Neuronal stem cell (in vitro differentiated cells): ENCODE measurements at places on chromosomes 13 and 19.
A peak's percentile ranks its signal among the peaks of the same experiment; 100 is the strongest.

DNA sequence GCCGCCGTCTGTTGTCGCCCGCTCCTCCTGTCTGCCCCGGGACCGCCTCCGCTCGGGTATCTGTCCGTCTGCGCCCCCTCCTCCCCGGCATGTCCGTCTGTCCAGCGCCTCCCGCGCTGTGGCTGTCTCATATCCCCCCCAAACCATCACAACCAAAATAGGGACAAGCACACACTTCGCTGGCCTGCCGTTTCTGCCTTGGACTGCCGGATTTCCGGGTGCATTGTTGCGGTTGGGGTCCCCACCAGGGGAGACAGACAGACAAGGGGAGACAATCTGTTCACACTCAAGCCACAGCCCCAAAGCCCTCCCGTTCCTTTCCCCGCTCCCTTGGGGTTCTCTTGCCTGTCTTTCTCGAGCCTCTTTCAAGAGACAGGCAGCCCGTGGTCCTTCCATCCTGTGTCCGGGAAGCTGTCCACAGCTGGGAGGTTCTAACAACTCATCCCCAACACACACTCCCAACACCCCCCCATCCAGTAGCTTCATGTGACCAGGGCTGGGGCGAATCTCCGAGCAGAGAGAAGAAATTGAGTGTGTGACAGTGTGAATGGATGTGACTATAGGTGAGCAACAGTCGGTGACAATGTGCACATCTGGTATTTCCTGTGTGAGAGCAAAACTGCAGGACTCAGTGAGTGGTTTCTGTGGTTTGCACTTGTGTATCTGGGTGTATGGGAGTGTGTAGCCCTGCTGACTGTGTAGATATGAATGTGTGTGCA, 16.5 kb upstream of the FOSB start:
- DNase-seq: no peak

DNA sequence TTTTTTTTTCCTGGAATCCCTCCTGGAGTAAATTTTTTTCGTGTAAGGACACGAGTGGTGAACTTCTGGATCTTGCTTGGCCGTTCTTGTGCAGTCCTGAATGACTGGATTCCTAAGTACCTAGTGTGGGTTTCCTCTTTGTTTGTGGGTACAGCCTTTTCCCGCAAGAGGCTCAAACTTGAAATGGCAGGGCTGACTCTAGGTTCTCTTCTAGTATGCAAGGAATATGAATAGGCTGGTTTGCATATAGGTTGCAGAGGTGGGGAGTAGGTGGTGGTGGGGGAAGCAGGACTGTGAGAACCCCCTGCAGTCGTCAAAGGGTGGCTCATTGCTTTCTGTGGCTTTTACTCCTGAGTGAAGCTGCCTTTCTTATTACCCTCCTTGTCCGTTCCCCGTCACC, 13.6 kb downstream of the UBAC2 start:
- DNase-seq: no peak

- DNase-seq: no peak
Measured at GRCh38 chr19:4060621-4061177, 6.0 kb downstream of the ZBTB7A start.

GRCh38 chr19:14440049-14440448, 6.9 kb downstream of the PKN1 start:
- no peak for DNase-seq

- DNase-seq: no peak
Measured at GRCh38 chr13:28434926-28435325, 60.0 kb downstream of the FLT1 start.

- no peak for DNase-seq
Measured at GRCh38 chr19:39810424-39810823, 23.5 kb downstream of the DYRK1B start.

- DNase-seq: no peak
Measured at GRCh38 chr19:4702764-4703163, 20.9 kb downstream of the DPP9 start.

- no peak for DNase-seq
Measured at GRCh38 chr19:55552206-55552605, 6.9 kb upstream of the SBK3 start.

DNA sequence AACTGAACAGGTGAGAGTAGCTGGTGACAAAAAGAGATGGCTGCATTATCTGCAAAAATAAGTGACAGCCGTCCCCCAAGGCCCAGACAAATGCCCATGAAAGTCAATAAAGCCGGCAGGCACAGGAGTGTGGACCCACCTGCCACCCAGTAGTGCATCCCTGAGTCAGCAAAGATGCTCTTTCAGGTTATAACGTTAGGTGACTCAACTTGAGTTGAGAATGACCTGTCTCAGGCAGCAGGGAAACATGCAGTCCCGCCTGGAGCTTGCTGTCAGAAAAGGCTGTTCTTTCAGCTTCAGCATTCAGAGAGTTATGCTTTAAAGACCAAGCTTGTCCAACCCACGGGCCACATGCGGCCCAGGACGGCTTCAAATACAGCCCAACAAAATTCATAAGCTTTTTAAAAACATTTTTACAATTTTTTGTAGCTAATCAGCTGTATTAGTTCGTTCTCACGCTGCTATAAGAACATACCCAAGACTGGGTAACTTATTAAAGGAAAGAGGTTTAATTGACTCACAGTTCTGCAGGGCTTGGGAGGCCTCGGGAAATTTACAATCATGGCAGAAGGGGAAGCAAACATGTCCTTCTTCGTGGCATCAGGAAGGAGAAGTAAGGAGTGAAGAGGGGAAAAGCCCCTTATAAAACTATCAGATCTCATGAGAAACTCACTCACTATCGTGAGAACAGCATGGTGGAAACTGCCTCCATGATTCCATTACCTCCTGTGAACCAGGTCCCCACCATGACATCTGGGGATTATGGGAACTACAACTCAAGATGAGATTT, 110.4 kb downstream of the RAB20 start:
- no peak for DNase-seq

- DNase-seq: no peak
Measured at GRCh38 chr13:31719214-31719613, 20.1 kb upstream of the RXFP2 start.

GRCh38 chr19:7074705-7075282, 5.3 kb downstream of the ZNF557 start:
- no peak for DNase-seq

GRCh38 chr13:32731576-32731975, 145.3 kb downstream of the PDS5B start:
- no peak for DNase-seq

- DNase-seq: peak; percentile 87
Measured at GRCh38 chr19:49570138-49570856, 10.1 kb downstream of the NOSIP start.

- no peak for DNase-seq
Measured at GRCh38 chr19:33446330-33447293, 73.1 kb downstream of the CEBPG start.

- DNase-seq: peak; percentile 56
Measured at GRCh38 chr19:2239771-2240770, 3.4 kb downstream of the SF3A2 start.

DNA sequence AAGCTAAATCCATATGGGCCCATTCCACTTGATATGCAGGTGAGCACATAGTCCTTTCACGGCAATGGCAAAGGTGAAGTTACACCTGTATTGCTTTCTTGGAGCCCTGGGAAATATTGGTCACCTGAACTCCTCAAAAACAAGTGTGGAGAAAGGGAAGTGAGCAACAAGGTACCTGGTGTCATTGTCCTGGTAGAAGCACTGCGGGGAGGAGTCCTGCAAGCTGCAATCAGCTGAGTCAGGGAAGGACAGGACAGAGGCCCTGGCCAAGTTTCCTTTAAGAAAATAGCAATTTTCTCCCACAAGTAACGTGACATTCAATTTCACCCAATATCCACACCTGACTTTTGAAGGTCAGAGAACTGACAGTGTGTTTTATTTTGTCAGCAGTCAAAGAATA, 389.1 kb downstream of the IRS2 start:
- DNase-seq: no peak

DNA sequence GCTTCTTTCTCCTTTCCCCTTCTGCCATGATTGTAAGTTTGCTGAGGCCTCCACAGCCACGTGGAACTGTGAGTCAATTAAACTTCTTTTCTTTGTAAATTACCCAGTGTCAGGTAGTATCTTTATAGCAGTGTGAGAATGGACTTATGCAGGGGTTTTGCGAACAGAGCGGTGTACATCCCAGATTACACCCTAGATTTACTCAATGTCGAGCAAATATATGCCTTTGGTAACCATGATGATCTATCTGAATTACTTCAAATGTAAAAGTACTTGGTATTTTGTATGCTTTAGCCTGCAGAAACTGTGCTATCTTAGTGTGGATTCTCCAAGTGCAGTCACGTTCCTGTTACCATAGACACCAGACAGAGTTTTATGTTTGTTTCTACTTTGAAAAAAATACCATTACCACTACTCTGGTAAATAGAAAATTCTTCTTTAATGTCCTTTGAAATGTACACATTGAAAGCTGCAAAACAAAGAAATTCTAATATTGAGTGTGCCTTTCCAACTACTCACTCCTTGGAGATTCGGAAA, 510.4 kb upstream of the ARGLU1 start:
- DNase-seq: no peak

DNA sequence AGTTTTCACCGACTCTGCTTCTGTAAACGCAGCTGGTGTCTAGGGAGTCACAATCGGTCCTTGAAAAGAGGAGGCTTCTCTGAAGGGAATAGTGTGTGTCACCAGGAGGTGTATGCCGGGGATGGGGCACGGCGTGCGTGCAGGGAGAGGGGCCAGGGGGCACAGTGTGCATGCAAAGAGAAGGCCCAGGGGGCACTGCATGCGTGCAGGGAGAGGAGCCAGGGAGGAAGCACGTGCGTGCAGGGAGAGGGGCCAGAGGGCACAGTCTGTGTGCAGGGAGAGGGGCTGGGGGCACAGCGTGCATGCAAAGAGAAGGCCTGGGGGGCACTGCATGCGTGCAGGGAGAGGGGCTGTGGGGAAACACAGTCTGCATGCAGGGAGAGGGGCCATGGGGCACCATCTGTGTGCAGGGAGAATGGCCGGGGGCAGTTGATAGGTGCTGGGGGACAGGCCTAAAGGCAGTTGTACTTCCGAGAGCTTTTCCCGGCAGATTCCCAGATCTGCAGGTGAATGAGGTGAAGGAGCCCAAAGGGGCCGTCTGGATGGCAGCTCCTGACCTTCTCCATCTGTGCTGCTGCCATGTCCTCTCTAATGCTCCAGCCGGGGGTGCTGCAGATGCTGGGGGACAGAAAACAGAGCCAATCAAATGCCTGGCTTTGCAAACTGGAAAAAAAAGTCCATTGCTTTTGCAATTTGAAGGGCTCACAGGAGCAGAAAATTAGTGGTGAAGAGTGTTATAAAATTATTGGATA, 36.4 kb downstream of the ATP11A start:
- no peak for DNase-seq

DNA sequence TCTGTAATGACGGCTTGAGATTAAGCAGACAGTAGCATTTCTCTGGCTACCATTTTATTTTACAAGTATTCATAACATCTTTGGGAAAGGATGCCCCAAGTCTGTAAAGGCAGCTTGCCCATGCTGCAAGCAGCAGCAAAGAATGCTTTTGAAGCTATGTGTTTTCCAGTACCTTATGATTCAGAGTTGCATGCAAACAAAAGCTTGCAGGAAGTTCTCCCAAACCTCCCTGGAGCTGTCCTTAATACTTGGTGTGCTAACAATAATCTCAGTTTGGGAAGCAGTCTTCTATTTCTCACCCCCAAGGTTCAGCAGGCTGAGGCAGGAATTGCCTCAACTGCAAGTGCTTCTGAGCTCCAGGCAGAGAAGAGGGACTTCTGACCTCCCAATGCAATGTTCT, 60.8 kb downstream of the CCNA1 start:
- no peak for DNase-seq

- DNase-seq: no peak
Measured at GRCh38 chr13:51977625-51978024, 33.6 kb downstream of the ATP7B start.
